ENCODE measurements at places on chromosomes 11 and 22.
A peak's percentile ranks its signal among the peaks of the same experiment; 100 is the strongest.

DNA sequence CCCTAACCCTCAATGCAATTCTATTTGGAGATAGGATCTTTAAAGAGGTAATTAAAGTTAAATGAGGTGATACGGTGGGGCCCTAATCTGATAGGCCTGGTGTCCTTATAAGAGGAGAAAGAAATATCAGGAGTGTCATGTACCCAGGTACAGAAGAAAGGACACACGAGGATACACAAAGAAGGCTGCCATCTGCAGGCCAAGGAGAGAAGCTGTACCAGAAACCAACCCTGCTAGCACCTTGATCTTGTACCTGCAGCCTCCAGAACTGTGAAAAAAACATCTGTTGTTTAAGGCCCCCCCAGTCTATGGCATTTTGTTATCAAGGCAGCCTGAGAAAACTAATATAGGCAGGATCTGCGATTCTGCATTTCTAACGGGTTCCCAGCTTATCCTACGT lies 44.2 kb downstream of the FBXO7 start:
- no peak for DNase-seq

DNA sequence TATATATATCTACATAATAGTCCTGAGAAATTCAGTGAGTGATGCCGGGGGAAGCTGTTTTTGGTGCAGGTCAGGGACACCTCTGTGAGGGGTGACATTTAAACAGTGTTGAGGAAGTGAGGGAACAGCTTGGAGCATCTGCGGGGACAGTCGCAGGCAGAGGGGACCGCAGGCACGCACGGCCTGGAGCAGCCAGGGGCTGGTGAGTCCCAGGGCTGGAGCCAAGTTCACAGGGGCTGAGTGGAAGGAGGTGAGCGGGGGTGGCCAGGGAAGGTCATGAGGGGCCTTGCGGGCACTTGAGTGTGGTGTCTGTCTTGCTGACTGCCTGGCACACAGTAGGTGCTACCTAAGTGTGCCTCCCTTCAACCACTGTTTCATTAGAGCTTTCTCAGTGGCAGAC lies 65.4 kb downstream of the TSPAN18 start:
- no peak for DNase-seq

DNA sequence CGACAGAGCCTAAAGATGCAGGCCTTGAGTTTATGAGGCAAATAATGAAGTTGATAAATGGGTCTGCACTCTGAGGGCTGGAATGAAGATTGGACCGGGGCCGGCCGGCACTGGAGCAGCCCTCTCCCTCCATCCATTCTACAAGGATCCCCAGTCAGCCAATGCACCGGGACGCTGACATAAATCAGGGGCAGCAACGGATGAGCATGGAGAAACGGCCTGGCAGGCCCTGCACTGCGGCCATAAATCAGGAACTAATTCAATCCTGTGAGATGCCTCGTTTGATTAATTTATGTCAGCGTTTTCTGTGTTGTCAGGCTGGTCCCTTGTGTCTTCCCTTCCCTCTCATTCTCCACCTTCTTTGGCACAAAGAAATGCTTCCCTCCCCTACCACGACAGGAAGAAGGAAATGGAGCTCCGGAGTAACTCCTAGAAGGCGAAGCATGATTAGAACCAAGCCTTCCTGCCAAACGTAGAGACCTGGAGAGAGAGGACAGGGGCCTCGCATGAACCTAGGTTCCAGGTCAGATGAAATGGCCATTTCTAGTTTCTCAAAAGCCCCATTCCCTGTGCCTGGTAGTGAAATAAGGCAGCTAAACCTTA lies 358.4 kb downstream of the OPCML start:
- DNase-seq, result no peak

DNA sequence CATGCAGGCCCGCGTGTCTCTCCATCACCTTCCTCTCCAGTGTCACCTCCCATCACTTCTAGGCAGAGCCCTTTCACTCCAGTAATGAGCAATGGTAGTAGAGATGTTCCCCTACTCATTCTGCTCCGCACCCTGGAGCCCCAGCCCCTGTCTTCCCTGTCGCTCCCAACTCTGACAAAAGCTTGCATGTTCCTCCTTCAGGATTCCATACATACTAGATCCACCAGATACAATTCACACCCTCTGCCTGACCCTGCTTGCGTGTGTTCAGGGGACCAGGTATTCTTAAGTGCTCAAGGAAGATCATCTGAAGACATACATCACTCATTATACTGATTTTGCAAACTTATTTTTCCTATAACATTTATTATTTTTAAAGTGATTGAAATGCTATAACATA lies 222.7 kb downstream of the SNX19 start:
- no peak for DNase-seq

GRCh38 chr11:2599561-2600189 lies 100.1 kb downstream of the KCNQ1OT1 start:
- DNase-seq, result no peak

- no peak for DNase-seq
Observed at GRCh38 chr11:31871310-31872075, 60.4 kb upstream of the PAX6 start.

DNA sequence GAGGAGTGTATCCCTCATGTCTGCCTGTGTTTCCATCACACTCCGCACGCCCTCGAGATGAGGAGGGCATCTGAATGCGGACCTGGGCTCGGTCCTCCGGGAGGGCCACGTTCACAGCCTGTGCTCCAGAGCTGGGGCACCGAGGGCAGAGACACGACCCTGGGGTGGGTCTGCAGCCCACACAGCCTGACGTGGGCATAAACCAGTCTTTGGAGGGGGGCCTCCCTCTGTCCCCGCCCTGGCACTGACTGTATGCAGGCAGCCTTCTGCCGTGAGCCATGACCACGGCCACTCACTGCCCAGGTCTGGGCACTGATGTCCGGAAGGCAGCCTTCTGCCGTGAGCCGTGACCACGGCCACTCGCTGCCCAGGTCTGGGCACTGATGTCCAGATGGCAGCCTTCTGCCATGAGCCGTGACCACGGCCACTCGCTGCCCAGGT lies 1425.1 kb downstream of the BRD1 start:
- no peak for DNase-seq

DNA sequence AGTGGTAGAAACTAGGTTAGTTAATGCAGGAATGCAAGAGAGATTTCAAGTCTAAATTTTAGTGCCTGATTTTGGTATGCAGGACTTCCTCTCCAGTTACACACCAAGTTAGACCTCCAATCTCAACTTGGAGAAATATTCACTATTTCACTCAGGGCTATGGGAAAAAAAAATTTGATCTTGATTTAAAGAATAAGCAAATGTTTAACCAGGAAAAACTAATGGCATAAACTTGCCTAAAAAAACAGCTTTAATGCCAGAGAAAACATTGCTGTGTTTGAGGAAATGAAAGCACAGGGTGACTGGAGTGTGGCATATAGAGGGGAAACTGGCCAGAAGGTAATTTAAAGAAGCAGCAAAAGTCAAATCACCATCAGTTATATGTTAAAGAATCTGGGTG lies 575.4 kb upstream of the LRRC4C start:
- DNase-seq, result no peak

DNA sequence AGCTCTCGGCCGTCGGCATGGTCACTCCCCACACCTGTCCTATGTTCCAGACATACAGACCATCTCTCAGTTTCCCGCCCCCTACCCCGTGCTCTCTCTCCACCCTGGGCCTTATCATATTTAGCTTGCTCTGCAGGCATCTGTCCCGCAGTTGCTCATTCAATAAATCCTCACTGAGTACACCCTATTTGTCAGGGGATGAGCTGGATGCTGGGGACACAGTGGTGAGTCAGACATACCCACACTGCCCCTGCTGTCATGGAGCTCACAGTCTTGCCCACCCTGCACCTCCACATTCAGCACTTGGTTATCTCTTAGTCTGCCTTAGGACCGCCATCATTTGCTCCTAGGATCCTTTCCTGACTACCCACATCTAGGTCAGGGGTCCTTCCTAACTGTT lies 313.8 kb downstream of the LARGE1 start:
- DNase-seq, result no peak

DNA sequence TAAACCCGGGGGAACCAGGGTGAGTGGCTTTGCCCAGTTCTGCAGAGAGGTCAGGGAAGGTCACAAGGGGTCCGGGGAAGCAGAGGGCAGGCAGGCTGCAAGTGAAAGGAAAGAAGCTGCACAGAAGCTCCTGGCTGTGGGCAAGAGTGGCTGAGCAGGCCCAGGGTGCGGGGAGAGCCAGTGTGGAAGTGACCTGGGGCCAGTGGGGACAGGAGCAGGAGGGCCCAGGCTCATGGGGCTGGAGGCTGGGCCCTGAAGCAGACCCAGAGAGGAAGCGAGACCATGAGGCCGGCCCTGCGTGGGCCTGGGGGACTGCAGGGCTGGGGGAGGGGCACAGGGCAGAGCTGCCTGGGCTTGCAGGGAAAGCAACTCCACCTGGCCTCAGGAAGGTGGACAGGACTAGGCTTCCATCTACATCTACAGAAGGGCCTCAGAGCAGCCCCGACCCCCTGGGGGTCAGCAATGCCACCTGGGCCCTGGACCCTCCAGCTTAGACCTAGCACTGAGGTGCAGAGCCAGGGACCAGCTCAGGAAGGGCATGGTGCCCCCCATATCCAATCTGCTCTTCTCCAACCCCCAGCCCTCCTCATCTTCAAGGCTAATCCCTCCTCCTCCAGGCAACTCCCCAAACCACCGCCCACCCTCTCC lies 11.6 kb downstream of the IGF2 start:
- no peak for DNase-seq

GRCh38 chr11:104467404-104467803 lies 303.5 kb upstream of the PDGFD start:
- no peak for DNase-seq

GRCh38 chr11:124954590-124954955 lies 571 bp downstream of the CCDC15 start:
- no peak for DNase-seq

- DNase-seq, result peak; percentile 41
Observed at GRCh38 chr11:19474954-19475721, 234.4 kb upstream of the E2F8 start.

DNA sequence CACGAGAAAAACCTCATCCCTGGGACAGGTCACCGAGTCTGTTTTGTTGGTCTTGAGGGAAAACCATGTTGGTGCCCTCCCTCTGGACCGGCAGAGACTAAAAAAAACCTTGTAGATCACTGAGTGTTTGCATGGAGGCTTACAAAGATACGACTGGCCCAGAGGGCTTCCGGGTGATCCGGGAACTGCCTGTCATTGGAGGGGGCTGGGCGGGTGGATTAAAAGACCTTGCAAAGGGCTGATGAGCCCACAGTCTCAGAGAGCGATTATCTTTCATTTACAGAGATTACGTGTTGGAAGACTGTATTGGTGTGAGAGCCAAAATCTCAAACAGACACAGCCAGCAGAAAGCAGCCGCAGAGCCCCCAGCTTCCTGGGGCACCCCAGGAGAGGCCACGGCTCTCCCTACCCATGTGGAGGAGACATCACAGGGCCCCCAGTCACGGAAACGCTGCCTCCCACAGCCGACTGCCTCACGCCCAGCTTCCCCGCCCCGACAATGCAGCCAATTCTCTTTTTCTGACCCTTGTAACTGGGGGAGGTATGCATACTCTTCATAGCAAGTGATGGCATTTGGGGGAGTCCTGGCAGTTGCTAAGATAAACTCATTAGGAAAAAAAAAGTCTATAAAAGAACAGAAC lies 426.4 kb downstream of the CTTN start:
- no peak for DNase-seq

DNA sequence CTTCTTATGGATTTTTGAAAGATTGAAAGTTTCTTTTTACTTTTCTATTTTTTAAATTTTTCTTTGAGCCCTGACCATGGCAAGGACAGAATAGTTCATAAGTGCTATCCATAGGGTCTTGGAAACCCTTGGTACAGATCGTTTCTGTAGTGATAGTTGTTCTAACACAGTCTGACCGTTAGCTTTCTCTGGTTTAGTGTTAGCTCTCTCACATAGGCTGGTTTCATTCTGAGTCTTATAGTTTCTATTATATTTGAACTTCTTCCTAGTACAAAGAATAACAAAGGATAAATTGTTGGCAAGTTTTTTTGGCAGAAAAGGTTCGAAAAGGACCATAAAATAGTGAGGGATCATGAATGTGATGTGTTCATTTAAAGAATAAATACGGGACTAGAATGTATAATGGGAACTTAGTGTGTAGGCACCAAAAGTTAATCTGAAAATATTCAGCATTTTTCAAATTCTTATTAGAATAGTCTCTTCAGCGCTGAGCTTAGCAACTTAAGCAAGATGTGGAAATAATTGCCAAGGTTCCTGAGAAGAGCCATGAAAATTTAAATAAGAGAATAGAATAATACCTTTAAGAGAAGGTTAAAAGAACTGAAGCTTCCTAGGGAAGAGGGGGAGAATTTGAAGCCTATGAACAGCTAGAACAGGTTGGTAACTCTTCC lies 24.1 kb downstream of the FDX1 start:
- no peak for DNase-seq

DNA sequence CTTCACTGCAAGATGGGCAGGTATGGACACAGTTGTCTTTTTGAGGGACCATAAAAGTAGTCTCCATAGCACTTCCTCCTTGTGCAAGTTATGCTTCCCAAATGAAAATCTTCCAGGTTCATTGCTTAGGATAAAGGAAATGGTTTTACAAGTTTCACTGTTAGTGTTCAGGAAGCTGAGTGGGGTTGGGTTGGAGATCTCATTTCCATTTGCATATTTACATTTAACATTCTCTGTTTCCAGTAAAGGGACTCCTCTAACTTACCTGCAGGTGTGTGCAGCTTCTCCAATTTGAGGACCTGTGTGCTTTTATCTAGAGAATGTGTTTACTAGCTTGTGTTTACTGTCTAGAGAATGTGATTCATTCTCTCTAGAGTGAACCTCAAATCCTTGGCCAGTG lies 141.3 kb upstream of the POU2AF2 start:
- DNase-seq, result no peak

DNA sequence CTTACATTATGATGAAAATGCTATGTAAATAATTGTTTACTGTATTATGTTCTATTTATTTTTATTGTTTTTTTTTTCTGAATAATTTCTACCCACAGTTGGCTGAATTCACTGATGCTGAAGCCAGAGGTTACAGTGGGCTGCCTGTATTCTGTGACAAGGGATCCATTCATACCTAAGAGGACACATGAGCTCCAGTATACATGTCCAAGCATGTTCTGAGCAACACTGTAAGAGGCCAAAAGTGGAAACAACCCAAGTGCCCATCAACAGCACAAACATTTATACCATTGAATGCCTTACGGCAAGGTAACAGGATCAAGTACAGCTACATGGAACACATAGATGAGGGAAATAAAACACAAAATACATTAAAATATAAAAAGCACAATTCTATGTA lies 1.4 kb upstream of the SRSF8 start:
- DNase-seq, result no peak

- DNase-seq, result no peak
Observed at GRCh38 chr11:74480688-74481417, 12.7 kb downstream of the LIPT2 start.

GRCh38 chr11:12177739-12178338 lies 67.4 kb downstream of the MICAL2 start:
- no peak for DNase-seq

GRCh38 chr11:115501893-115502589 lies 2.2 kb downstream of the CADM1 start:
- DNase-seq, result peak; percentile 10

DNA sequence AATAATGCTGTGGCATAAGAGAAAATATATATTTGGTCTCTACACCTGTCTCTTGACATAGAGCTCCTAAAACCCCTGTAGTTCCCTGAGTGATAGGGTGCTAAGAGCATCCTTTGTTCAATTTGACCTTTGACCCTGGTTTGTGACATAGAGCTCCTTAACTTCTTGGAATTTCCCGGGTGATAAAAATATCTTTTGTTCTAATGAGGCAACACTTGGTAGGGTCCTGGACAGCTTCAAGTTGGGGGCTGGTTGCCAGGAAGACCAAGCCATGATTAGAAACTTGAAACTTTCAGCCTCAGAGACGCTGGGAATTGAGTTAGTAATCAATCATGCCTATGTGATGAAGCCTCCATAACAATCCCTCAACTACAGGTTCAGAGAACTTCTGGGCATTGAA lies 105.4 kb downstream of the CASP12 start:
- DNase-seq, result no peak

GRCh38 chr11:134557571-134558257 lies 145.7 kb upstream of the B3GAT1 start:
- DNase-seq, result no peak

Data from caudate nucleus (tissue), 63 donors.